ENCODE measurements at places on chromosomes 4 and X. TPM values are rescaled to one million over a fixed set of nuclear protein-coding genes. Genes with fewer than 3 reads are reported as not detected.

DNA sequence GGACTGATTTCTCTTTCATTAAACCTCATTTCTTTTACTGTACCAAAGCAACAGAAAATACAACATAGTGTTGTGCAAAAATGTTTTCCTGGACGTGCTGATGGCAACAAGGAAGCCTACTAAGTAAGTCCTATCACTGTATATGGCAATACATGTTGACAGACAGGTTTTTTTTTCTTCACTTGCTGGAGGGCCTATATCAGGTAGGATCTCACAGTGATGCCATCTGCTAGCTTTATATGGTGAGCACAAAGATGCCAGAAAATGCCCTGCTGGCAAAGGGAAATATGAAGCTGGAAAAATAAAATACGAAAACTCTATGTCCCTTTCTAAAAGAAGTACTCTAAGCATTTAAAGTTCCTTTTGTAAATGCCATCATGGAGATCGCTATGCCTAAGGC lies 119.0 kb upstream of the PDLIM3 start:
- no peak for DNase-seq

GRCh38 chrX:13220916-13221315 lies 98.9 kb downstream of the ATXN3L start:
- no peak for DNase-seq

GRCh38 chrX:39957816-39958566 lies 139.8 kb downstream of the BCOR start:
- no peak for DNase-seq

- DNase-seq: no peak
These were observed 190.3 kb upstream of the KLHL4 start for GRCh38 chrX:87327267-87327666.

The DMRTC1 gene
- not detected for total RNA-seq
